Hair follicular keratinocyte (primary cell): ENCODE measurements at places on chromosomes 12 and 14. TPM values are rescaled to one million over a fixed set of nuclear protein-coding genes. Genes with fewer than 3 reads are reported as not detected.

WNT1 gene
- not detected in 2 replicates for total RNA-seq

FAIM2 gene
- not detected in 2 replicates for total RNA-seq

EFCAB11 gene
- 8.7 and 9.4 TPM in 2 replicates for total RNA-seq

TAS2R9 gene
- total RNA-seq = not detected in 2 replicates

RND1 gene
- total RNA-seq = 0.16 TPM in 1 of 2 replicates, not detected in the other

INSM2 gene
- total RNA-seq = not detected in 2 replicates

OTOGL gene
- total RNA-seq = 0.11 TPM in 1 of 2 replicates, not detected in the other

HSPB8 gene
- total RNA-seq = 0.15 and 0.39 TPM in 2 replicates

FOXN4 gene
- total RNA-seq = not detected in 2 replicates

SDR39U1 gene
- 11.9 and 17.7 TPM in 2 replicates for total RNA-seq

CLEC2A gene
- not detected in 2 replicates for total RNA-seq

GLT1D1 gene
- total RNA-seq = not detected in 2 replicates

CCDC175 gene
- not detected in 2 replicates for total RNA-seq

FAM181A gene
- total RNA-seq = 0.80 TPM in 1 of 2 replicates, not detected in the other
